Stimulated activated CD4-positive, alpha-beta T cell treated with anti-CD3 and anti-CD28 coated beads, TNF-alpha, amount 100 ng/mL, for 1 hour (primary cell): ENCODE measurements at places on chromosomes 5 and 9.

DNA sequence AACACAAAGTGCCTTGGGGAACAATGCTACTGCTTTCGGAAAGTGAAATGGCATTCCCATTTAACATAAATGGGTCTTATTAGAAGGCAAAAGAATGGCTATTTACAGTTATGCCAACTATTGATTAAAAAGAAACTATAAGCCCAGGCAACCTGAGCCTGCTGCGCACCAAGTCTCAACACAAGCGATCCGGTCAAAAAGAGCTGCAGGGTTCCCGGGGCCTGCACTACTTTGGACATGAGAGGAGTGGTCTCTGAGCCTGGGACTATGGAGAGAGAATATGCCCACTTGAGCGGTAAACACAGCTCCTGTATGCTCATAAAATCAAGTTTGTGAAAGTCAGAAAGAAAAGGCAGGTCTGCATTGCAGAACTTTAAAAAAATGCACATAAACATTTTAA lies 660.7 kb downstream of the EFNA5 start:
- no peak for DNase-seq

DNA sequence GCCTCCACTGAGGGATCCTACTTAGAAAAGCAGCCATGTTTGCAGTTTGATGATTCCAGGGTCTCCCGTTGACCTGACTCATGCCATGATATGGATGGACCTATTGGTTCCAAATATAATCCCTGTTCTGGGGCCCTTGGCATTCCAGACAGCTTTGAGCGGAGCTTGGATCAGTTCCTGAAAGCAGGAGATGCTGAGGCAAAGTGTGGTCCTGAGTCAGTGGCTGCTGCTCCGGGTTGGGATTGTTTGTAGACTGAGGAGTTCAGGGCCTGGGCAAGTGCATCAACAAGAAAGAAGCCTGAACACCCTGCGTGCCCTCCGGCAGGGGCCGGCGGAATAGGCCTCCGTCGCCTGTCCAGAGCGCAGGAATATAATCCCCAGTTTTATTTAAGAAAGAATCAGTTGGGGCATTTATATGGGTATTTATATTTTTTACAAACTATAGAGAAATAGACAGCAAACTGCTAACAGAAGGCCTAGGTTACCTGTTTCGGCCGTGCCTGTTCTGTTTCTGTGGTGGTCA lies 50.6 kb downstream of the LRSAM1 start:
- DNase-seq, result no peak

DNA sequence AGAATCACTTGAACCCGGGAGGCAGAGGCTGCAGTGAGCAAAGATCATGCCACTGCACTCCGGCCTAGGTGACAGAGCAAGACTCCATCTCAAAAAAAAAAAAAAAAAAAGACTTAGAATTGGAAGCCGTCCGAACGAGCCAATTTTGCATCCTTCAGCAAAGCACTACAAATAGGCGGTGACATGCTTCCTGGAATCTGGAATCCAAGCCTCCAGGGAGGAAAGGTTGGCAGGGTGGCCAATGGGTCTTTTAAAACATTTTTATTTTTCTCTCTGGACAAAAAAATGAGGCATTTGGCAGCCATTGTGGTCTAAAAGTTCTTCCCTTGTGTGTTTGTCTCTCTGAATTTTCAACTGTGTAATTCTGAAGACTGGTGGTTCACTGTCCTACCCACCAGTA lies 26.4 kb downstream of the GGTA1 start:
- no peak for DNase-seq

- no peak for DNase-seq
These were observed 6.1 kb downstream of the ANXA2R start for GRCh38 chr5:43033841-43034590.

GRCh38 chr5:58183078-58183785 lies 276.7 kb downstream of the PLK2 start:
- DNase-seq, result no peak

DNA sequence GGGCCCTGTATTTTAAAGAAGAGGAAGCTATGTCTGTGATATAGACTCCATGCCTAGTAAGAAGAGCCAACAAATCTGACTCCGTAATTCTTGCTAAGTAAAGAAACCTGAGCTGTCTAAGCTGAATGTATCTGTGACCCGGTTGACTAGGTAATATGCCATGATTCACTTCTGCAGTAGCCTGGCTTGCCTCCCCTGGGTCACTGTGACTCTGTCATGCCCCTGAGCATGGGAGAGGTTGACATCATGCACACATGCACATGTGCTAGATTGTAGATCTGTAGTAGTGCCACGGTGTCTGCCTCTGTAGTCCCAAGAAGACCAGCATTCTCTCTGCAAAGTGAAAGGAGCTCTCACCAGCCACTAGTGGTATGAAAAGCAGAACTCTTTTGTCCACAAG lies 9.1 kb downstream of the SLC22A5 start:
- no peak for DNase-seq

DNA sequence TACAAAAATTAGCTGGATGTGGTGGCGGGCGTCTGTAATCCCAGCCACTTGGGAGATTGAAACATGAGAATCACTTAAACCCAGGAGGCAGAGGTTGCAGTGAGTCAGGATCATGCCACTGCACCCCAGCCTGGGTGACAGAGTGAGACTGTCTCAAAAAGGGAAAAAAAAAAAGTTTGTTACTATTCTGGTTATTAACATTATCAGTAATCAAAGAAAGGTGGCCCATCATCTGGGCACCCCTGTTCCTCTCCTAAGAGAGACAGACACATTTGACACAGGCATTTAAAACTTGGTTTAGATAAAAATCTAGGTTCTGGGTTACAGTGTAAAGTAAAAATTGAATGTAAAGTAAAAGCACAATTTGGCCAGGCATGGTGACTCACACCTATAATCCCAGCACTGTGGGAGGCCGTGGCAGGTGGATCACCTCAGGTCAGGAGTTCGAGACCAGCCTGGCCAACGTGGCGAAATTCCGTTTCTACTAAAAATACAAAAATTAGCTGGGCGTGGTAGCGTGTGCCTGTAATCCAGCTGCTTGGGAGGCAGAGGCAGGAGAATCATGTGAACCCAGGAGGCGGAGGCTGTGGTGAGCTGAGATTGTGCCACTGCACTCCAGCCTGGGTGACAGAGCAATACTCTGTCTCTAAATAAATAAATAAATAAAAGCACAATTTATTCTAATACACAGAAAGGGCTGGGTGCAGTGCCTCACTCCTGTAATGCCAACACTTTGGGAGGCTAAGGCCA lies 16.7 kb upstream of the PHYHD1 start:
- no peak for DNase-seq

- DNase-seq, result no peak
These were observed 11.5 kb upstream of the NKX2-5 start for GRCh38 chr5:173246511-173246910.

DNA sequence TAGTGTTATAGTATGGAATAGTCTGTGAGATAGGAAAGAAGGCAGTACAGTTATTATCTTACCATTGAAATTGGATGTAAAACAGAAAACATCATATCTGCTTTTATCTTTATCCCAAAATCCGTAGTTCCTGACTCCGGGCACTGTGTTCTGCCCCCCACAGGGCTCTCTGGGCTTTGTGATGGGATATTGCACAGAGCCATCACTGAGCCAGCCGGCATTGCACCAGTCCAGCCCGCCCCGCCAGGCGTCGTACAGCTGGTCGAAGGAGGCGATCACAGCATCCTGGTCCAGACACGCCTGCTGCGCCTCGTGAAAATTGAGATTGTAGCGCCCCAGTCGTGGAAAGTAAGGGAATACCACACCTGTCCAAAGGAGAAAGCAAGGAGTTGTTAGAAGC lies 76.4 kb downstream of the HAPLN1 start:
- DNase-seq, result no peak

- no peak for DNase-seq
These were observed 38.8 kb upstream of the TENT4A start for GRCh38 chr5:6674421-6674820.

DNA sequence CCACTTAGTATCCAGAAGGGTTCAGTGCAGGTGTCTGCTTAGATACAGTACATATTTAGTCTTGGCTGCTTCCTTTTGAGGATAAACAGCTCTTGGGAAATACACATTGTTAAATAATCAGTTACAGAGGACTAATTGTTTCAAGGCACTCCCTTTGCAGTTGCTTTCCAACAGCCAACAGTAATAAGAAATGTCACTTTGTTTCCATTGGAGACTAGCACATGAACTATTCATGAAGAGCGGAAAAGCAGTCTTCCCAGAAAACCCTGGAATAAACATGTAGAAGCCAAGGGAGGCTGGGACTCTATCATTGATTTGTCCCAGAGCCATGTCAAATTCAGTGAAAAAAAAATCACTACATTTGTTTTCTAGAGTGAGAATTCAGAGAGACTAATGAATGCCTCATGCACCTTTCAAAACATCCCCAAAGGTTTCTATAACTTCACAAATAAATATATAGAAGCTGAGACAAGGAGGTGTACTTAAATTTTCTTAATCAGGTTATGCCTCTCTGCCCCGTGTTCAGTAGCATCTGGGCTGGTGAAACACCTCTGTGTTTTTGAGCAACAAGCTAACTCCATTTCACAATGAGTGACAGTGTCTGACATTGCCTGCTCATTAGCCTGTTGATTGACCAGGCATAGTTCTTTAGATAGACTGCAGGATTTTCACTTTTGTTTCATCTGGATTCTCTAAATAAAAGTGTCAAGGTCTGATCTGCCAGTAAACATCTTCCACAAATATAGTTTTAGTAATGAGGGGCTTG lies 271.5 kb downstream of the ARRDC3 start:
- DNase-seq, result no peak

DNA sequence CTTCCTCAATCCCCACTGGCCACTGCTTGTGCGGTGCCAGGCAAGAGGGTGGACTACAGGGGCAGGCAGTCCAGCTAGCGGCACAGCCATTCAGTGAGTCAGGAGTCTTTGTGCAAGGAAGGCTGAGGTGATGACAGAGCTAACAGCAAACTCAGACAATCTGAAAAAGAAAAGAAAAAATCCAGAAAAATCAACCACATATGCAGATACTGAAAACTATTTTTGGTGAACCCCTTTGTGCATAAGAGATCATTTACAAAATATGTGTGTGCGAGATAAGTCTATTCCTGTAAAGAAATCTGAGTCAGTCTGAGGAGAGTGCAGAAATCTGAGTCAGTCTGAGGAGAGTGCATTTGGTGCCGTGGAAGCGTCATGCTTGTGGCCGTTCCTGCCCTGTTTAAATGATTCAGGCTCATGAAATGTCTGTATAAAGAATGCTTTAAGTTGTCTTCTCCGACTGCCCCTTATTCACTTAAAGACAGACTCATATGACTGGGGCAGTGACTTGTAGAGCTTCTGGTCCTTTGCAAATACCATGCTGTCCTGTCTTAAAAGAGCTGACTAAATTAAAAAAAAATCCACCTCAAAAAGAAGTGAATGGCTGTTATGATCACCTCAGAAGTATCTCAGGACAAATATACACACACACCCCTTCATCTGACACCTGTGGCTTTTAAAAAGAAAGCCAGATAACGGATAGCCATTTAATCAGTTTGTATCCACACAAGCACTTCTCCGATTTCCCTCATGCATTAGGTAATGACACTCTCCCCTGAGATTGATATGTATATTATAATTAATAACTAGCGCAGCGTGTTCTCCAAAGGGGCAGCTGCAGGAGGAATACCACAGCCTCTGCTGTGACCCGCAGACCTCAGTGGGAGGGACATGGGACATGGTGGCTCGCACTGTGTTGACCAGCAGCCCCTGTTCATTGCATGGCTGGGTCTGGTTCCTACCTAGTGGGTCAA lies 47.3 kb downstream of the TRIO start:
- no peak for DNase-seq

- no peak for DNase-seq
These were observed 450.7 kb downstream of the EFNA5 start for GRCh38 chr5:107219993-107220392.

GRCh38 chr5:172689801-172690200 lies 48.7 kb downstream of the NEURL1B start:
- DNase-seq, result no peak

DNA sequence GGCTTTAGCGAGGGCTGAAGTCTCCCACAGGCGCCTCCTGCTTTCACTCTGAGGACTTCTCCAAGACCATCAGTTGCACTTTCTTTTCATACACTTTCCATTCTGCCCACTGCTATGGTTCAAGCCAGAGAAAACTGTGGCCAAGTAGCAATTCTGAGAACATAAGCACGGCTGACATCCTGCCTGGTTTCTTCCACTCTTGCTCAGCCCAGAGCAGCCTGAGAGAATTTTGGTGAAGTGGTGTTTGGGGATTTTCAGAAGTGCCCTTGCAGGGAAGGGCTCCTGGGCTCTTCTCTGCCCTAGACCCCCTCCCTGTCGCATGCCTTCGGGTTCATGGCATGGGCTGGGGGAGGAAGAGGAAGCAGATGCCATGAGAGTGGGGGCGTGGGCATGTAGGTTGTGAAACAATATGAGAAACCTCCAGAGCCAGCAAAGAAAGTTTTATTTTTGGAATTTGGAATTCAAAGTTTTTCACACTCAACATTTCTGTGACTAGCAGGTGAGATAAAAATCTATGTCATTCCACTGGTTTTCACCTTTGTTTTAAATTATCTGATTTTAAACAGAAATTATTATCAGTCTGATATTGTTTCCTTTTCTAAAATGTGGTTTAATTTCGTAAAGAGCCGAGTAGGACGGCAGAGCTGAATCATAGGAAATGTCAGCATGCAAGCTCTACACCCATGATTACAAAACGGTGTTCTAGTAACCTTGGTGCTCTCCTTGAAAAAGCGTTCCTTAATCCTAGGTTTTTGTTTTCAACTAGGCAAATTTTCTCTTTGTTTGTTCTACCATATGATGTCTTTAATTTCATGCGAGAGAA lies 27.8 kb upstream of the TNFSF8 start:
- DNase-seq, result no peak

- DNase-seq, result no peak
These were observed 795.0 kb downstream of the EFNA5 start for GRCh38 chr5:106875591-106876297.

- DNase-seq, result no peak
These were observed 47.3 kb downstream of the WNK2 start for GRCh38 chr9:93231121-93231694.

DNA sequence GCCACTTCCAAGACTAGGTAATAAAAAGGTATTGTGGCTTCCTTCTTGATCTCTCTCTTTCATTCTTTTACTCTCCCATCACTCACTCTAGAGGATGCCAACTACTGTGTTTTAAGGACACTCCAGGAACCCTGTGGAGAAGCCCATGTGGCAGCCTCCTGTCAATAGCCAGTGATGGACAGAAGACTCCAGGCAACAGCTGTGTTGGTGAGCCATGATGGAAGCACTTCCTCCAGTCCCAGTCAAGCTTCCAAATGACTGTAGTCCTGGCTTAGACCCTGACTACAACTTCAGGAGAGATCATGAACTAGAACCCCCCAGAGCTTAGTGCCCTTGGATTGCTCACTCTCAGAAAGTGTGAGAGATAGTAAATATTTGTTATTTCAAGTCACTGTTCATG lies 123.9 kb downstream of the PPP2R2B start:
- no peak for DNase-seq

DNA sequence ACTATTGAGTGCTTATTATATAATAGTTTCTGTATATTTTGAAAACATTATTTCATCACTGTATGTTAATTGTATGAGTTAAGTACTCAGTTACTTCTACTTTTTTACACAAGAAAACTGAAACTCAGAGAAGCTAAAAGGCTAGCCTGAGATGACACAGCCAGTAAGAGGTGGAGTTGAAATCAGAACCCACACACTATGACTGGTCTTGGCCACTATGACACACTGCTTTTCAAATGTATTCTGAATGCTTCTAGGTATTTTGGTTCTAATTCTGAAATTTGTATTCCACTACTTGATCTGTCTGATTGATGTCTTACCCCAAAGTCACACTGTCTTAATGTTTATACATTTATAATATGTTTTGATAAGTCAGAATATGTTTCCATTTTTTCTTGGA lies 181.8 kb downstream of the ZDHHC21 start:
- no peak for DNase-seq

GRCh38 chr5:108820983-108821382 lies 73.3 kb downstream of the FER start:
- DNase-seq, result no peak
